ENCODE measurements at places on chromosomes 12 and 14.

GRCh38 chr12:46452061-46452615 lies 79.6 kb upstream of the SLC38A2 start:
- DNase-seq, result no peak

- no peak for DNase-seq
Measured at GRCh38 chr14:24911324-24912109, 138.4 kb downstream of the STXBP6 start.

DNA sequence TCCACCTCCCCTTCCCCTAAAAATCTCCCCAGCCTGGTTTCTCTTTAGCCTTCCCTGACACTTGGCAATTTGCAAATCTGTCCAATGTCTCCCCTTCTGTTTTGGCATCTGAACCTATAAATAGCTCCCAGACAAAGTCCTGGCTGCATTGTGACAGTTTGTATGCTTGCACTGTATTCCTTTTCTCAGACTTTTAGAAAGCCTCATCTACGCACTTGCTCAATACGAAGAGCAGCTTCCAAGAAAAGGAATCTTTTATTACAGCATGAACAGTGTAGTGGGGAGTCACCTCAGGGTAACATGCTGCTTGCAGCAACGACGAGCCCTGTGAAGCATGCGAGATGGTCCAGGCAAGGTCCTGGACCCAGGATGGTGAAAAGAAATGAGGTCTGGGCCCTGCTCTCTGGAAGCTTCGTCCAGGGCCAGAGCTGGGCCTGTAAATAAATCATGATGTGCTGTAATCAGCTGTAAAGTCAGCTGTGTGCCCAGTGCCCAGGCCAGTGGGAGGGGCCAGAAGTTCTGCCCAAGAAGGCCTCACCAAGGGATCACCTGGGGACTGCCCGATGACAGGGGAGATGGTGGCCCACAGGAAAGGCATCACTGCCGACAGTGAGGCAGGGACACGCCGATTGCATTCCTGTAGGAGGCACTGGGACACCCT lies 88.3 kb downstream of the RIN3 start:
- DNase-seq, result no peak

DNA sequence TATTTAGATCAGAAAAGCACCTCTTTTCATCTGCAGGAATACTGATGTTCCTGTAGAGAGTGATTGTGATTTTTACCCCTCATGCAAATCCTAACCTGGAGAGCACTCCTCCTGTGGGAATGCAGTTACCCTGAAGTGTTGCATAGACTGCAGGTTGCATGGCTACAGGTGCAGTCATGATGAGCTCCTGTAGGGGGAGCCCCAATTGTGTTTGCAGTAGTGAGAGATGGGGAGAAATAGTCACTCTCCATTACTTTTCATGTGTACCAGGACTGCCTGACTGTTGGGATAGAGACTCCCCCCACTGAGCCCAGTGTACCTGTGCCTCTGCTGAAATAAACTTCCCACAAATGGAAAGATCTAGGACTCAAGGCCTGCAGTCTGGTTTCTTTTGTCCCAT lies 1086.5 kb downstream of the SLC6A15 start:
- no peak for DNase-seq

DNA sequence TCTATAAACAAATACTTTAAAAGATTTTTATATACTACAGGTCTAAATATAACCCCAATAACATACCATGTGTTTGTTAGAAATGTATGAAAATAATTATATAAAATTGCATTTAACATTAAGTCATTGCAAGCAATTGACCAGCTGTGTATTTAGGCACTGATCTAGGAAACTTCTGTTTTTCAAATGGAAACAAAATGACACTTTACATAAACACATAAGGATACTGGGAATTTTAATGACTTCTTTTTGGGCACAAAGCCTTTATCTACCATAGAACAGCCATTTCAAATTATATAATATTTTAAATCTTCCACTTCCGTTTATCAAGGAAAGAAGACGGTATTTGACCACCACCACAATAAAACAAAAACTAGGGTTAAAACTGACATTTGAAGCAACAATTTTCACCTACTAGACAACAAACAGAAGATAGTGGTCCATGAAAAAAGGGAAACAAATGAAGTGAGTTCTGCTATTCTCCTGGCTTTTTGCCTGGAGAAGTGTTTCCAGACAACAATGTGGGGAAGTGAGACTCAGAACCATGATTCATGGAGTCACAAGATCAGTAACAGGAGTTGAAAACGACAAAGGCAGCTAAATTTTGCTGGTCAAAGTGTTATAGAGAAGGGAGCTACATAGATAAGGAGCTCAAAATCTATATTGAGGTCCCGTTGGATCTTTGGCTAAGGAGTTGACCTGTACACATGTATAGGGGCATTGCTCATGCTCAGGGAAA lies 475.1 kb downstream of the TRHDE start:
- no peak for DNase-seq

GRCh38 chr12:40105265-40105514 lies 691 bp downstream of the SLC2A13 start:
- no peak for DNase-seq

DNA sequence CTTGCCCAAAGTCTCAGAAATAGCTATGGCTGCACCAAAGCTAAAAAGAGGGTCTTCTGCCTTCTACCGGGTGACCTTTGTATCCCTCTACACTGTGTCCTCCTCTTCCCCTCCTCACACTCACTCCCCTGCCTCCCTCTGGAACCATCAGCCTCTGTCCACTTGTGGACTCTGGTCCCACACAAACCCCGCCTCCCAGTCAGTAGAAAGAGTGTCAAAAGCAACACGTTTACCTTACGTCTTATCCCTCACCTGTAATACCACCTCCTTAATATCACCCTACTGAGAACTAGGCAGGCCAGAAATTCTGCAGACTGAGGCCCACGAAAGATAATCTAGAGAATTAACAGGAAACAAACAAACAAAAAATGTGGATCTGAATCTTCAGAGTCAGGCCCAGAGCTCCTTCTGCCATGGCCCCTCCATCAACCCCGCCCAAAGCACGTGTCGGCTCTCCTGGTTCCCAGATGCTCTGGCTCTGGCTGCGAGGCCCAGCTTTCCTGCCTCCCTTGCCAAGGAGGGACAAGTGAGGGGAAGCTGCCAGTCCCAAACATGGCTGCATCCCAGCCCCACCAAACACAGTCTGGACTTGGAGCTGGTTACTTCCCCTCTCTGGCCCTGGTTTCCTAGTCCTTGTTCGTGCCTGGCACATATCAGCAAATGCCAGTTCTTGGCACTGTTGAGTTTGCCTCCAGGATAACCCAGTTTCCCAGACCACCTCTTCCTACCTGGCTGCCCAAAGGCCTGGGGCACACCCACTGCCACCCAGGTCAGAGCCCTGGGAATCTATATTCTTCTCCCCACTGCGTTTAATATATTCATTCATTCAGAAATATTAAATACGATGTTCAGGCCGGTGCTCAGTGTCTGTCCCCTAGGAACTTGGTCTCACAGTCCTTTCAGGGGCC lies 2.7 kb downstream of the ACTN1 start:
- no peak for DNase-seq

GRCh38 chr14:25049568-25050268 lies at the start of gene STXBP6:
Gene STXBP6 (minus strand): TSS chr14:25050147. CDS start chr14:24974818, 75,329 bp downstream.
- no peak for DNase-seq

- DNase-seq, result no peak
Measured at GRCh38 chr14:64671591-64671990, 32.6 kb upstream of the PLEKHG3 start.

- no peak for DNase-seq
Measured at GRCh38 chr14:58098507-58098906, 53.5 kb downstream of the ARMH4 start.

GRCh38 chr14:98160901-98161300 lies 1111.1 kb downstream of the BCL11B start:
- DNase-seq, result no peak

- DNase-seq, result no peak
Measured at GRCh38 chr14:52012635-52013034, 23.3 kb downstream of the RTRAF start.

DNA sequence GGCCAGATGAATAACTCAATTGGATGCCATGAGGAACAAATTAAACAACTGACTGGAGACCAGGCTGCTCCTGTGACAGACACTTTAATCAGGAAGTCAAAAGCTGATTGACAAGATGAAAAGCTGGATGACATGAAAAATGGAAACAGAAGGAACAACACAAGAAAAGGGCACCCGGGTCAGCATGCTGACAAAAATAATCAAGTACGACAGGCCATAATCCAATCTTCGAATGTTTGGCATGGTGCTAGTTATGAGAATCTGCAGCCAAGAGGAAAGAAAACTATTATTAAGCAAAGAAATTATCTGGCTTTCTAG lies 544.7 kb downstream of the ETNK1 start:
- DNase-seq, result no peak

DNA sequence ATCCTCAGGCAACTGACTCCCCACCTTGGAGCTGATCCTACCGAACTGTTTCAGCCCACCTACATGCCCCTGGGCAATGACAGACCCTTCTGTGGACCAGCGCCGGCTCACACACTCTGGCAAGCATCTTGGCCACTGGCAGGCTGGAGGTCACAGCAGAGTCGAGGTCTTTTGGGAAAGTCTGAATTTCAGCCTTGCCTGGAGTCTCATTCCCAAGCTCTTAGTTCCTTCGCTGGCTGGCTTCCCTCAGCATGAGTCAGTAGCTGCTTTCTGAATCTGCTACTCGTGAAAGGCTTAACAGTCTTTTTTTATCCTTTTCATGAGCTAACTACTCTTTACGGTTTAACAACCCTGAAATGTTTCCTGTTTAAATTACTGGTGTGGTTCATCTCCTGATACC lies 44.5 kb downstream of the ASCL4 start:
- DNase-seq, result no peak

DNA sequence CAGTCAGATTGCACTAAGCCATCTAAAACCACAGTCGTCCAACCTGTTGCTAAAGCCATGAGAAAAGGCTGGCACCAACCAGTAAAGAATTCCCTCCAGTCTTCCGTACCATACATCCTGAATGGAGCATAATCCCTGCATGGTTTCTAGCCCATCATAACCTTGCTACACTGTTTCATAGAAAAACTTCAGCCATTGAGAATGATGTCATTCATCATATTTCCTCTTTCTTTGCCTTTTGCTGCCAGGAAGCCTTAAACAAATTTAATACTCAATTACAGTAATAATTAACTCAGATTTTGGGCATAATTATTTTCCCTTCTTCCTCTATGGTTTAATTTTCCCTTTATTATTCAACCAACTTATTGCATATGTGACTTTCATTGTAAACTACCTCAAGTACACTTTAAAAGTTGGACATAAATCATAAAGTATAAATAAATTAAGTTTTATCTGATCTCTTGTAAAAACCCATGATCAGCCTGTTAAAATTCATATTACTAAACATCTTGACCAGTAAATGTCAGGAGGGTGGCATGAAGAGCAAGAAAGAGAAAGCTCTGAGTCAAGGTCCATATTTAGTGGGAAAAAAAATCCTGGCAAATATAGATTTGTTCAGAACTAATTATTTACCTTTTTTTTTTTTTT lies 264.7 kb downstream of the ZFP36L1 start:
- DNase-seq, result no peak

DNA sequence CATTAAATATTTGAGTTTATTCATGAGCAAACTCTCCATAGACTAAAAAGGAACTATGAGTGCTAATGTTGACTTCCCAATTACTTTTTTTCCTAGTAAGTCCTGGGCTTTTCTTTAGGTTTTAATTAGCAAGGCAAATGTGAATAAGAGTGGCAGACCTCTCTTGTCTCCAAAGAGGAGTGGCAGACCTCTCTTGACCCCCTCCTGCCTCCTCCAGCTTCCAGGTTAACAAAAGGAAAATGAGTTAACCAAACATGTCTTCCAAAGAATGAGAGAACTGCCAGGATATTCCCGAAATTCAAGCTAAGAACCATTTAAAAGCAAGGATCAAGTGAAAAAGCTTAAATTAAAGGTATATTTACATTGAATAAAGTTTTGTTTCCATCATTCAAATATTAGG lies 253.2 kb downstream of the MDGA2 start:
- DNase-seq, result no peak

DNA sequence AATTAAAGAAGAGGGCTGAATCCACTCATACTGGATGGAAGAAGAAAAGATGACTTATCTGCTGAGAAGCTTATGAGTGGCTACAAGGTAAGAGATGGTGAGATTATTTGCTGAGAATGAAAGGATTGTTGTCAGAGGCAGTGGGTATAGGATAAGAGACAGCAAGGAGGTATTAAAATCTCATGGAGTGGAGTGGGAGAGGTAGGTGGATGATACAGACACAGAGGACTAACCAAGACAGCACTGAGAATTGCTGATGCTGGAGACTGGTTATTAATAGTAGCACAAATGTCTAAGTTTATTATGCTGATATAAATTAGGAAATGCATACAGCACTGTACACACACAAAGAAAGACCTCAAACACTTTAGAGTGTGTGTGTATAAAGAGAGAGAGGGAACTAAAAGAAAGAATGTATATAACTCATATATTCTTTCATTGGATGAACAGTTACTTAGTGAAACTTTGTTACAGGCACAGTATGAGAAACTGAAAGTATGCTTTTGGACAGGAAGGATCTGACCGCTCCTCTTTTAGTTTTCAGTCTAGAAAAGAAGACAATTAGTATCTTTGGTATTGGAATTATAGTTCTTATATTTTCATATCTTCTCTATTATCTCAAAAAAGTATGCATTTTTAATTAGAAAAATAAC lies 543.1 kb downstream of the LRFN5 start:
- no peak for DNase-seq

- no peak for DNase-seq
Measured at GRCh38 chr14:88934351-88934806, 109.9 kb downstream of the TTC8 start.

DNA sequence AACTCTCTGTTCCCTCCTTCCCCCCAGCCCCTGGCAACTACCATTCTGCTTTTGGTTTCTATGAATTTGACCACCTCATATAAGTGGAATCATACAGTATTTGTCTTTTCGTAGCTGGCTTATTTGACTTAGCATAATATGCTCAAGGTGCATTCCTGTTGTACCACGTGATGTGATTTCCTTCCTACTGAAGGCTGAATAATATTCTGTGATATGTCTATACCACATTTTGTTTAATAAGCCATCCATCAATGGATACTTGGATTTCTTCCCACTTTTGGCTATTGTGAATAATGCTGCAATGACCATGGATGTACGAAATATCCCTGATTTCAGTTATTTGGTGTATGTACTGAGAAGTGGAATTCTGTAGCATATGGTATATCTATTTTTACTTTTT lies 16.3 kb downstream of the NDUFA9 start:
- DNase-seq, result no peak

GRCh38 chr14:34029921-34030334 lies 79.1 kb upstream of the EGLN3 start:
- DNase-seq, result no peak

DNA sequence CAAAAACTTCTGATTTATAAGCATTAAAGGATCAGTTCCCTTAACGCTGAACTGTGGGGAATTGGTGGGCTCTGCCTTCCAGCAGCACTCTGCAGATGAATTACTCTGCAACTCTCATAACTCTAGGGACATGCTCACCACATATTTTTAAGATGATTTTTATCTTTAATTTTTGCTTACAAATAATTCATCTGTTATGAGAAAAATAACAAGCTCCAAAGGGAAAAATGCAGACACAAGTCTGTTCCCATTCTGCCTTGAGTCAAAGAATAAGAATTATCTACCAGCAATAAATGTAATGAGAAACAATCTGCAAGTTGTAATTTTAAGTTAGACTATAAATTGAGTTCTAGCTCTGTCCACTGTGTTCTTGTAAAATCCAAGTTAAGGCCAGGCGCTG lies 133.1 kb upstream of the MDM1 start:
- no peak for DNase-seq

- no peak for DNase-seq
Measured at GRCh38 chr14:62557416-62557815, 487.8 kb downstream of the KCNH5 start.

Data from activated naive CD8-positive, alpha-beta T cell treated with anti-CD3 and anti-CD28 coated beads, Interleukin-2, amount 50 U/mL, for 16 hours (primary cell).